ENCODE measurements at places on chromosomes 5 and 9.

GRCh38 chr9:106156465-106156864 is 462.1 kb downstream of the TMEM38B start:
- no peak for DNase-seq

DNA sequence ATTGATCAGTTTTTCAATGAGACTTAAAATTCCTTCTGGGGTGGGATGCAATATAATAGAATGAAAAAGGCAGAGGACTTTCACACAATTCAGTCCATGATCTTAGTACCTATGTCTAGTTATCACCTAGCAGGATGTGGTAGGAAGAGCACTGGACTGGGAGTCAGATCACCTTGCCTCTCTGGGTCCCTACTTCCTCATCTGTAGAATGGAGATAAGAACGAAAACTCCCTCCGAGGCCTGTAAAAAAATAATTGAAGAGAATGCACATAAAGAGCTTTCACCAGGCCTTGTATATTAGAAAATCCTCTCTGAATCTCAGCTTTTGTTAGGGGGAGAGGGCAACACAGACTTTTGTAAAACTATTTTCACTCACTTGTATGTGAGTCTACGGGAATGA is 681 bp upstream of the TMEFF1 start:
- no peak for DNase-seq

DNA sequence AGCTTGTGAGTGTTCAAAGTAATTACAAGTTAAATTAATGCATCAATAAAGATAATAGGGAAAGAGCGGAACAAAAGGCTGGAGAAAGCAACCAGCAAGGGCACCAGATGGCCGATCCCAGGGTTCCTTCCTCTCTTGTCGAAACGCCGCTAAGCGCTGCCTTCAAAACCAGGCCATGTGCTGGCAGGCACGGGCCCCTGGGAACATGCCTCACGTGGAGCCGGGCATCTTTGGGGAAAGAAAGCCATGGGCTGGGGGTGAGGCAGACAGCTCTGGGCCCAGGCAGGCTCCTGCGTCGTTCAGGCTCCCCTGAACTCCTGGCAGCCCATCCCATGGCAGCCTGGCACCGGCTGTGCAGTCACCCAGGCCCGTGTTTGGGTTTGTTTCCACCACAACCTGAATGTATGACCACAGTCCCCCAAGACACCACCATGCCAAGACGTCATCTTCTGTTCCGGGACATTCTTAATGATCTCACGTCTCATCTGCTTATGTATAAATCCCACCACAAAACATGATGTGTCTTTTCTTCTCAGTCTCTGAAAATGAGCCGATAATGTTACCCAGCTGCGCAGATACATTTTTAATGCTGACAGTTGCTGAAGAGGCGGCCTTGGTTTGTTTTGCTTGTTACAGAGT is 110.4 kb upstream of the SARDH start:
- DNase-seq = no peak

- no peak for DNase-seq
These were observed 49.2 kb upstream of the NTRK2 start for GRCh38 chr9:84620338-84620737.

DNA sequence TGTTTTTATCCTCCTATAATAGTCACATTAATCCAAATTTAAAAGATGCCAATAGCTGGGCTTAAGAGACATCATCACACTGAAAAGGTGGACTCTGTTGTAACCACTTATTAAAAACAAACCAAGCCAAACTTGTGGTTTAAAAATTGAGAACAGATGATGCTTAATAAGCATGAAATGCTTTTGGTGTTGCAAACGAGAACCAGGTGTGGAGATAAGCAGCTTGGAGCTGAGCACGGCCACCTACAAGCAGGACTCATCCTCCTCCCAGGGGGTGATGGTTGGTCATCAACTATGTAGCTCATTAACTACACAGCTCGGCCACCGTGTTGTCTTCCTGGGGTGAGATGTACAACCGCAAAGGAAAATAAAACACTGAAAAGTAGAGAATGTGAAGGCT is 154.4 kb downstream of the NPR3 start:
- no peak for DNase-seq

GRCh38 chr5:166382031-166382430 is 1909.4 kb upstream of the WWC1 start:
- DNase-seq = no peak

GRCh38 chr9:109471475-109472393 is 26.4 kb downstream of the PTPN3 start:
- DNase-seq = no peak

- no peak for DNase-seq
These were observed 41.6 kb downstream of the ADAMTS12 start for GRCh38 chr5:33850100-33850594.

DNA sequence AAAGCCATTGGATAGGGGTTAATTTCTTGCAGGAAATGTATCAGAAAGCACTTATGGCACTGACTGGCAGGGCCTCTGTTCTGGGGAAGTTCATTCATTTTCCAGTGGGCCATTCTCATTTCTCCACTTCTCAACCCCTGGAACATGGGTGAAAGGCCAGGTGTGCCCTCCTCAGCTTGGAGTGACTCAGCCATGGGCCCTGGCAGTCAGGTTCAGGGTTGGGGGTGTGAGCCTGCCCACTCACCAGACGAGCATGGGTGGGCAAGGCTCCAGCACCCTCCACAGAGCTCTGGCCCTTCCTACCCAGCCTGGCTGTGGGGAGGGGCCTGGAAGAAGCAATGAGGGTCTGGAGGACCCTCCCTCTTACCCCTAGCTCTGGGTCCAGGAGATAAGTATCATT is 174.4 kb downstream of the HSPA4 start:
- no peak for DNase-seq

GRCh38 chr9:85332487-85332886 is 409.3 kb downstream of the AGTPBP1 start:
- no peak for DNase-seq

DNA sequence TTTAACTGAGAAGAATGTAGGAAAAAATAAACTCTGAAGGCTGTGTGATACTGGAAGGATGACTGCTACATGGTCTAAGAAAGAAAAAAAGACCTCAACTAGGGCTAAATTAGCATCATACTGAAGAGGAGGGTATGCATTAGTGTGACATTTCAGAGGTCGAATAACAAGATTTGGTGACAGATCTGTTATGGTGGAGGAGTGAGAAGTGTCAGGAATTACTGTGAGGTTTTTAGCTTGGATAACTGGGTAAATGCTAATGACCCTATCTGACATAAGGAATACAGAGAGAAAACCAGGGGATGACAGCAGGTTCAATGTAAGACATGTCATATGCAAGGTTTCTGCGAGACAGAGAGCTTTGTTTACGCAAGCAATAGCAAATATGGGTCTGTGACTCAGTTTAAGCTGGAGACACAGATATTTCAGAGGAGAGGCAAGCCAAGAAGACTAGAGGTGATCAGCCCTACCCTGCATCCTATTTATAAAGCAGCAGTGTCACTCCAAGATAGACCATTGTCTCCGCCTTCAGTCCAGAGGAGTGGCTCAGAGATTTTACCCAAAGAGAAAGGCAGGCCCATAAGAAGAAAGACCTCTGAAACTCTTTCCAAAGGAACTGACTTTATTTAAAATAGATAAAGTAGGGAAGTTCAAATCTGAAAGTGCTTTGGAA is 44.3 kb downstream of the FBN2 start:
- DNase-seq = no peak

DNA sequence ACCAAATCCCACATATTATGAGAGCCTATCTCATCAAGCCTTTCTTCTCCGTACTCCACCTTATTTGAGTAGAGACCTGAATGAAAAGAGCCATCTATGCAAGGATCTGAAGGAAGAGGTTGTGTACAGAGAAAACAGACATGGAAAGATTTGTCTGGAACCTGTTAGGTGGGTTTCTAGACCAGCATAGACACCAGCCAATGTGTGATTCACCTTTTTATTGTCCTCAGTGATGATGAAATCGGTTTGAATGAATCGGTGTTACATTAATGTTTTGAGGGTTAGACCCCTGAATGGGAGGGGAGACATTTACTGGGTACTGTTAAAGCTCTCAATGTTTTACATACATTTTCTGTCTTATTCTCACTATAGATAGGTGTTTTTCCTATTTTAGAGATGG is 223.6 kb downstream of the NMUR2 start:
- no peak for DNase-seq

GRCh38 chr5:65555287-65555686 is 7.7 kb downstream of the CENPK start:
- DNase-seq = no peak

- DNase-seq = no peak
These were observed 2.5 kb upstream of the RECK start for GRCh38 chr9:36034234-36034633.

DNA sequence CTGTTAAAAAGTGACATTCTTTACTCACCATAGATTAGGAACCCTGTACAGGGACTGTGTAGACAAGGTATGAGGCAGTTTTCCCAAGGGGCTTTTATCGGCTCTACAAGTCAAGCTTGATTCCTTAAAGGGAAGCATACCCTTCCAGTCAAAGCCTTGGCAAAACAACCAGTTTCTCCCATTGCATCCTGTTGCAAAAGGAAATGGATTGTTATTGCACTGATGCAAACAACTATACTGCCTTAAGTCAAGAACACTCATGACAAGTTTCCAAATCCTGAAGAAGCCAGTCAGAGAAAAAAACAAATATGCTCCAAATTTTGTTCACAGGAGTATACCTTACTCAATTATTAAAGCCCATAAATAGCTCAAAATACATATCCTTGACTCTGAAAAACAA is 67.5 kb downstream of the RGMB start:
- no peak for DNase-seq

DNA sequence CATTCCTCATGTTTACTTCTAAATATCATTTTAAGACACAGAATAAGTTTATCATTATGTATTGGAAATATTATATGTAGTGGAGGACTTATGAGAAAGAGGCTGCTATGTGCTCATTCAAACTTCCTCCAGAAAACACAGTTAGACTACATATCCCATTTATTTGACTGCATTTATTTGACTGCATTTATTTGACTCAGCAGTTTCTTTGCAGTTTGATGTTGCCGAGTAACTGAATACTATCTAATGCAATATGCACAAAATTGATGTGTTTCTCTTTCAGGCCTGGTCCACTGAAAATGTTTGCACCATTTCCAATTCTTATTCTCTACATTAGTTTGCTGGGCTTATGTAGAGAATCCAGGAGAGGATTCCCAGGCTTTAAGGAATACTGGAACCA is 89.9 kb upstream of the FBN2 start:
- no peak for DNase-seq

DNA sequence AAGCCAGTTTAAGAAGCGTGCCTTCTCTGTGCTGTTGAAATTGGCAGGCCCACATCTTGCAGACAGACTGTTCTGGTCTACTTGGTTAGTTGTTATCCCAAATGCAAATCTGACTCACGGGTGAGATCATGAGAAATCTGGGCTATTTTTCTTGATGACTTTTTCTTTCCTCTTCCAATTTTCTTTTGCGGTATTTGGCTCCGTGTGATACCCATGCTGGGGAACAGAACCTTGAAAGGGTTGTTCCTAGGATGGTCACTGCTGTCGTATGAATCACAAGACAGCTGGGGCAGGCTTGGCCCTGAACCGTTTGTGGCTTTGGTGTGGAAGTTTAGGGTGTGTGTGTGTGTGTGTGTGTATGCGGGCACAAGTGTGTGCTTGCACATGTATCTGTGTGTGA is 24.6 kb downstream of the PDZD2 start:
- no peak for DNase-seq

GRCh38 chr5:107224272-107224671 is 446.5 kb downstream of the EFNA5 start:
- DNase-seq = no peak
